ENCODE measurements at places on chromosomes 2 and 18.

DNA sequence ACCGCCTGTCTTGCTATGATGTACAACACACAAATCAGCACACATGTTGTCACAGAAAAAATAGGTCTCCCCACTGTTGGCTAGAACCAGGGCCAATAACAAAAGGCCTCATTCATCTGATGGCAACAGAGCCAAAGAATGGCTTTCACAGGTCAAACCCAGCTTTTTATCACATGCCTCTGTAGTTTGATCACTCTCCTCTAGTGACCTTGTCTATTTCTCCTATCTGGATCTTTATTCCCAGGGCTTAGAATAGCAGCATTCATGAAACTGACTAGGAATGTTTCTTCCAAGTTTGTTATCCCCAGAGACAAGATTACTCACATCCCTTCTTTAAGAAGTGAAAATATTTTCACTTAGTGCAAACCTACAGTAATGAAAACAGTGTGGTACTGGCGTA is 285.8 kb upstream of the GYPC start:
- DNase-seq: no peak

GRCh38 chr2:238418196-238418998 is 8.3 kb upstream of the ASB1 start:
- DNase-seq: no peak

DNA sequence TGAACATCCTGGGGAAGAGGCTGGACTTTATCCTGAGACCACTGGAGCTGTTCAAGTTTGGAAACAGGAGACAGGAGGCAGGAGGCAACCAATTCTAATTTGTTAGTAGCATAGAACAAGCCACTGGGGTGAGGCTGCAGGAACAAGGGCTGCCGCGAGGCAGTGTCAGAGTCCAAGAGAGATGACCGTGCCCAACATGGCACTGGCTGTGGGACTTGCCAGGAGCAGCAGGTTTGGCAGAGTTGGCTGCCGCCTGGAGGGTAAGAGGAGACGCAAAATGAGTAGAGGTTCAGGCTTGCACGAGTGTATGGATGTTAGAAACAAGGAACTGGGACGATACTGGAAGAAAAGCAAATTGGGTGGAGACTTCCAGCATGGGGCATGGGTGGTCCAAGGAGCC is 168.5 kb downstream of the TPGS2 start:
- no peak for DNase-seq

DNA sequence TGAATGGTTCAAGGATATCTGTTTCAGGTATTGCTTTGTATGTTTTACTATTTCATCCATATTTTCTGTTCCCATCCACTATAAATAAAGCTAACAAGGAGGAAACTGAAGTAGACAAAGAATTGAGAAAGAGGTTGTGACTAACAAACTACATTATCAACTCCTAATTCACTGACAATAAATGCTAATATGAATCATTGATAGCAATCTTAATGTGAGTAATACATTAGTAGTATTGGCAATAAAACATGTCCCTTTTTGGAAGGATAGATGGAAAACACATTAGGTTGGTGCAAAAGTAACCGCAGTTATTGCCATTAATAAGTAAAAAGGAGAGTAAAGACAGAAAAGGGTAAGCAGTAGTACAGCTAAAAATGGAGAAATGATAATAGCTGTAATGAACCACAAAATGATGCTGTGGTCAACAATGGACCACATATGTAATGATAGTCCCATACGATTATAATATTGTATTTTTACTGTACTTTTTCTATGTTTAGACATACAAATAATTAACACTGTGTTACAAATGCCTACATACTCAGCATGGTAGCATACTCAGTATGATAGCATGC is 104.7 kb downstream of the THADA start:
- no peak for DNase-seq

- peak; percentile 7 for DNase-seq
Measured at GRCh38 chr2:118309946-118310680, 221.8 kb downstream of the INSIG2 start.

GRCh38 chr2:85181134-85181631 is 48.0 kb downstream of the TCF7L1 start:
- DNase-seq: no peak

Data from activated CD8-positive, alpha-beta memory T cell treated with anti-CD3 and anti-CD28 coated beads for 4 hours (primary cell).